ENCODE measurements at places on chromosomes 5 and 9.

DNA sequence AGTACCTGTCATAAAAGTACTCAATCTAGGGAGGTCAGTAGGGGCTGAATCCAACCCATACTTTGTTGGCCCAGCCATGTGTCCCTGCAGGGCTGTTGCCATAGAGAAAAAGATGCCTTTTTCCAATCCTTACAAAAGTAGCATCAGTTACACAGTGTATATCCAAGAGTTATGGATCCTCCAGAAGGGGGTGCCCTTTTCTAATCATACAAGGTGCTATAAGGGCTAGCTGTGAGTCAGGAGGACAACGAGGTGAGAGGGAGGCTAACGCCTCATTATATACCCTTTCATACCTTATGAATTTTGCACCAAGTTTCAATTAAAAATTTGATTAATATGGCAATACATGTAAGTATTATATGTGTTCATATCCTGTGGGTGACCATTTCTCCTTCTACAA lies 4.8 kb downstream of the KIAA0825 start:
- peak; percentile 47 for DNase-seq

DNA sequence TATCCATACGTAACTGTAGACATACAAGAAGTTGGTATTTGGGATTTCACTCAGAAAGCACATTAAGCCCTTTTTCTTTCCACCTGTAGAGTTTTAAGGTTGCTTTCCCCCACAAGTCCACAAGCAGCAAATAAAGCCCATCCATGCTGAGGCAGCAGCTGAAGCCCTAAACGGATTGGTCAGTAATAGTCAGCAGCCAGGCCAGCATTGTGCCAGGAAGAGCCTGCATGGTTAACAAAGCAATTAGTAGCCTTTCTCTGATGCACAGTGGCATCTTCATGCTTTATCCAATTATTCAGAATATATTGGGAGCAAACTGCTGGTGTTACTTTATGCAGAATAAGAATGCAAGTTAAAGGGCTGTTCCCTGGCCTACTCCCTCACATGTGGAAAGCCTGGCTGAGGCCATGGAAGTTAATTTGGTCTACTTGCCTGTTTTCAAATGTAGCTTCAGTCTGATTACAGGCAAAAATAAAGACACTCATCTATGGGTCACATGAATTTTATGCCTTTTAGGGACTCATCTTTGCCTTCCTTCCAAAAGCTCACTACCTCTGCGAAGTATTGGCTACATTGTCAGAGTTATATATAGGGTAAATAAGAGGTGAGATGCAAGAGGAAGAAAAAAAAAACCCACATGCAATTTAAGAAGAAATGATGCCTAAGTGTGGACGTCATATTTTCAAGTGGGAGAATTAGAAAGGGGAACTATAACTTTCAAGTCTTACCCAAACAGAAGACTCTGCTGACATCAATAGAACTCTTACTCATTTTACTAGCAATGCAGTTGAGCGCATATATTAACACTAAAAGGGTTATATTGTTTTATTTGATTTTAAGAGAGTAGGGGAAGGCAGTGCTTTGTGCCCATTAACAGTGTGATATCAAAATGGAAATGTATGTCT lies 15.9 kb downstream of the EBF1 start:
- no peak for DNase-seq

GRCh38 chr9:95498641-95499040 lies 18.1 kb downstream of the PTCH1 start:
- no peak for DNase-seq

DNA sequence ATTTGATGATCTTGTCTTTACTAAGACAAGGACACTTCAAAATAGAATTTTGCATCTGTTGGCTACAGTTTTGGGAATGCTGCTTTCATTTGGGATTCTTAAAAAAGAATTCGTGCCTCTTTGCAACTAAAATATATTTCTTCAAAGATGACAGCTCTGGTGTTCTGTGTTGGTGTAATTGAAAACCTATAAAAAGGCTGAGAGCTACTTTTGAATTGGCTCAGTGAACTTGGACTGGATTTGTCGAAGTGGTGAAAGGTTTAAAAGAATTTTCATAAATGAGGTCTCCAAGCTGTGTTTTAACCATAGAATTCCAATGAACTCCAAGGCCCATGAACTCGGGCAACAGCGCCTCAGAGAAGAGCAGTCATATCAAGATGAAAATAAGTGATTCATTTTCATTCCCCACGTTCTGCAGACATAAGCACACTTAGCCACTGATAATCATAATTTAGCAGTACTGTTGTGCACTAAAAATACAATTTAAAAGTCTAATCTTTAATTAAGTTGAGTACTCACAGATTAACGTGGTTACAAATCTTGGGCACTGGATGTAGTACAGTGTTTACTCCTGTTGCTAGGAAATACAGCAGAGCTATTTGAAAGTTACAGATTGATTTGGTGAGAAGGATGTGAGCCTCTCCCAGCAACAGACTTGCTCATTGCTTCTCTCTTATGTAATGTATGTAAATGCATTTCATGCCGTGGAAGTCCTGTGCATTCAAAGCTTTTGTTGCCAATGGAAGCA lies 10.9 kb downstream of the SNCAIP start:
- no peak for DNase-seq

- DNase-seq, result no peak
Observed at GRCh38 chr5:77463905-77464304, 28.2 kb downstream of the WDR41 start.

All from activated CD4-positive, alpha-beta T cell treated with anti-CD3 and anti-CD28 coated beads, Interleukin-2, Interleukin-6, amounts not matched to agents 100 ng/mL and 50 ng/mL, durations not matched to agents 16 hours and 8 hours (primary cell).